ENCODE measurements at places on chromosomes 2 and 18.

DNA sequence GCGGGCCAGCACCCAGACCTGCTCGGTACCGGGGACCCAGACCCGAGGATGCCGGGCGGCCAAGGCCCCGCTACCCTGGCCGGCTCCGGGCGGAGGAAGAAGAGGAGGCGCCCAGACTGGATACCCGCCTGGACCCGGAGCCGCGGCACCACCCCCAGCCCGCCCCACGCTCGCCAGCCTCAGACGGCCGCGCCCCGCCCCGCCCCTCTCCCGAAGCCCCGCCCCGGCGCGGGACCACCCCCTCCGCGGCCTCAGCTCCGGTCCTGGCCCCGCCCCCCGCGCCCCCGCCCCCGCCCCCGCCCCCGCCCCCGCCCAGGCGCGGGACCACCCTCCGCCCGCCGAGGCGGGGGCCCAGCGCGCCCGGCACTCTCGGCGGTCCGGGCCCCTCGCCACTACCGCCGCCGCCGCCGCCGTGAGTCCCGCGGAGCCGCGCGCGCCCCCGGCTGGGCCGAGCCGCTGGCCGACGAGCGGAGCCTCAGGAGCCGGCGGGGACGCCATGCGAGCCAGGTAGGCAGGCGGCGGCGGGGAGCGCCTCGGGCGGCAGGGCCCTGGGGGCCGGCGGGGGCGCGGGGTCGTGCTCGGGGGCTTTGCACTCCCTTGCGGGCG is at the start of gene SH3BP4:
SH3BP4 (plus strand) TSS at position 354 of the 606 bp plus-strand sequence. CDS start 82,986 bp downstream, outside the sequence.
- no peak for DNase-seq

- DNase-seq, result no peak
These were observed 31.3 kb downstream of the PTPN2 start for GRCh38 chr18:12852566-12853315.

DNA sequence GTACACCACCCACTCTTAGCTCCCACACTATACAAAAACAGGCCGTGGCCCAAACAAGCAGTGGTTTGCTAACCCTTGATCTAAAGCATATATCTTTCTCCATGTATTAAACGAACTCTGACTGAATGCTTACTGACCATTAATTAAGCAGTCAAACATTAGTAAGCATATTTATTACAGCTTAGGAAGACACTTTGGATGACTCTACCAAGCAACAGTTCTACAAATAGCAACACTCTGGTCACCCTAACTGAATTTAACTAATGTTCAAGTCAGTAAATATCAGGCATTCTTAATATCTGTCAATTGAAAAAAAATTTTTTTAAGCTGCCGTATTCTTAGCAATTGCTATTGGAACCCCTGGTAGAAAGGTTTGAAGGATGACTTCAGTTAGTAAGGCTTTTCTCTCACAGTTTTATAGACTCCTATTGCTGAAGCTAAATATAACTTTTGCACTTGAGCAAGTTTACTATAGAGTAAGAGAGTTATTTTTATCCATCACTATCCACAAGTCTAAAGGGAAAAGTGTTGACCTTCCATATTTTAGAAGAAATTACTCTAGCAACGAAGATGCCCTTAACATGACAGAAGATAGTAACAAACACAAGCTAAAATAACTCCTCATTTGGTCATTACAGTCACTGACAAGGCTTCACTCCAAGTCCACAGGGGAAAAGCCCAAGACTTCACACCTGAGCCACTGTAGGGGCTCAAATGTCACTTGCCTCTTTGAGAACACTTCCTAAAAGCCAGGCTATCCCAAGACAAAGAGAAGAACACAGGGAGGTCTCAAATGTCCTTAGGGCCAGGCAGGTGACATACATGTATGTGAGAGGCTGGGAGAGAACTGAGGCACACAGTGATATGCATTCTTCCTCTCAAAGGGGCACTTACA is 74.4 kb downstream of the RTN4 start:
- no peak for DNase-seq

GRCh38 chr2:96888072-96889011 is 18.5 kb upstream of the SEMA4C start:
- DNase-seq, result no peak

GRCh38 chr18:31185186-31185950 is 22.7 kb upstream of the DSC1 start:
- DNase-seq, result no peak

GRCh38 chr2:233419602-233420391 is 65.5 kb downstream of the DGKD start:
- DNase-seq, result no peak

GRCh38 chr2:47946593-47946992 is 40.3 kb upstream of the FBXO11 start:
- DNase-seq, result no peak

DNA sequence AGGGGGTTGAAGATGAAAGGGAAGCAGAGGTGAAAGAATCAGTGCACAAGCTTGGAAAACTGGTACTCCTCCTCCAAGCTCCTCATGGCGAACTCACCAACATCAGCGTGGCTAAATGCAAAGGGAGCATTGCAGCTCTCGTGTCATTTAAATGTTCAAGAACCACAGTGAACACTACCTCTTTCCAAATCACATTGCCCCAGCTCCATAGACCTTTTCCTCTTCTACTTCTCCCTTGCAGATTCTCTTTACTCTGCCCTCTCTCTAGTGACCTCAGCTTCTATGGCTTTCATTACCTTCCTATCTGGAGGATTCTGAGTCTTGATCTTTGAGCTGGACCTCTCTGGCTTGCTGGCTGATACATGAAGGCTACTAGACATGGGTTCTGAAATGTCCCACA is 14.3 kb downstream of the EPB41L3 start:
- DNase-seq, result no peak

DNA sequence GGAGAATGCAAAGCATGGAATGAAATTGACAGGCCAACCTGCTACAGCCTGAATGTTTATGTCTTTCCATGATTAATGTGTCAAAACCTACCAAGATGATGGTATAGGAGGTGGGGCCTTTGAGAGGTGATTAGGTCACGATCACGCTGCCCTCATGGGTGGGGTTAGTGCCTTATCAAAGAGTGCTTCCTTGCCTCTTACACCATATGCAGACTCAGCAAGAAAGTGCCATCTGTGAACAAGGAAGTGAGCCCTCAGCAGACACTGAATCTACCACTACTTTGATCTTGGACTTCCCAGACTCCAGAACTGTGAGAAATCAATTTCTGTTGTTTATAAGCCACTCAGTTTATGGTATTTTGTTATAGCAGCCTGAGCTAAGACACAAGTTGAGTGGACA is 147.5 kb upstream of the BCL2L11 start:
- no peak for DNase-seq

GRCh38 chr18:52219102-52219501 is 120.9 kb upstream of the DCC start:
- no peak for DNase-seq

DNA sequence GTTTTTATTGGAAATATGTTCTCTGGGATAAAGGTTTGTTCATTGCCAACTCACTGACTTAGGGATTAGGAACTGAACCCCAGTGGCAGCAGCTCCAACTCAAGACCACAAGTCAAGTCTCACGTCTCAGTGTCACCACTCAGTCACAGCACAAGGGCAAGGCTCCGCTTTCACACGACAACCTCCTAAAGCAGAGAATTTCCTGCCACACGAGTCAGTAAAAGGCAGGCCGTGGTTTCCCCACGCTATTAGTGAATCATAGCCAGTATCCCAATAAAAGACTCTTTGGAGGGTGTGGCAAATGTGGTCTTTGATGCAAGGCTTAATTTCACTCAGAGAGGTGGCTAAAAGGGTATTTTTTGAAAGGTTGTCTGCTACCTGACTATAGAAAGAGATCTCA is 57.6 kb downstream of the PIEZO2 start:
- DNase-seq, result no peak

DNA sequence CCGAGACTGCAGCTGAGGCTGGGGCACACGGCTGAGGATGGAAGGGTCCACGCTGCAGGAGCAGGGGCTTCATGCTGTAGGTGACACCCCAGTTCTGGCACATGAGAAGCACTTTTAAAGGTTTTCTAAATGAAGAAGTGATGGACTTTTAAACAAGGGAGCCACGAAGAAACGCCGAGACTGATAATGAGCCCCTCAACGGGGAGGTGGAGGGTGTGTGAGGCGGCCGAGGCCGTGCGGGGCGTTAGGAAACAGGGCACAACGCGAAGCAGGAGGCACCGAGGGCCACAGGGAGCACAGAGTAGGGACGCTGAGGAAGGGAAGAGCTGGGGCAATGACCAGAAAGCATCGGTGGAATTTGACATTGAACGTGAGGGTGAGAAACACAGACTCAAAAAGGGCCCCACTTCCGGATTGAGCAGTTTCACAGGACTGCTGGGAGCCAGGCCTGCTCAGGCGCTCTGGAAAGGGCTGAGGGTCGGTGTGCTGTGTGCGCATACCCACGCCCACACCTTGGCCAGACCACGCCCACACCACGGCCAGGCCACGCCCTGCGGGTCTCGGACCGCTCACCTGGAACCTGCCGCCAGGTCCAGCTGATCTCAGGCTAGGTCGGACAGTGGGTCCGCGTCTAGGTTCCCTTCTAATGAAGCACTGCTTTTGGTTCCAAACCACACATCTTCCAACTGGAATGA is 115.7 kb downstream of the GYPC start:
- DNase-seq, result no peak

- DNase-seq, result no peak
These were observed 42.4 kb downstream of the CTIF start for GRCh38 chr18:48581206-48581605.

DNA sequence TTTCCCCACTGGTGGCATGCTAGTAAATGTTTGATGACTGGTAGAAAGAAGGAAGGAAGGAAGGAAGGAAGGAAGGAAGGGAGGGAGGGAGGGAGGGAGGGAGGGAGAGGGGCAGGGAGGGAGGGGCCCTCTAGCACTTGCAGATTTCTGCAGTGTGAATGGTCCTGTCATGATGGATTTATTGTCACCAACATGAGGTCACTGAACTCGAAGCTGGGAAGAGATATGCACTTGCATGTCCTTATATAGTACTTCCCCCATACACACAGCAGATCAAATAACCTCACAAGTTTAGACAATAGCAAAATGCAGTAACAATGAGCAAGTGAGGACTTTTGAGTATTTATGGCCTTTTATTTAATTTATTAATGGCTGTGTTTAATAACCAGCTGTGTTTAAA is 44.5 kb upstream of the CXCR4 start:
- no peak for DNase-seq

DNA sequence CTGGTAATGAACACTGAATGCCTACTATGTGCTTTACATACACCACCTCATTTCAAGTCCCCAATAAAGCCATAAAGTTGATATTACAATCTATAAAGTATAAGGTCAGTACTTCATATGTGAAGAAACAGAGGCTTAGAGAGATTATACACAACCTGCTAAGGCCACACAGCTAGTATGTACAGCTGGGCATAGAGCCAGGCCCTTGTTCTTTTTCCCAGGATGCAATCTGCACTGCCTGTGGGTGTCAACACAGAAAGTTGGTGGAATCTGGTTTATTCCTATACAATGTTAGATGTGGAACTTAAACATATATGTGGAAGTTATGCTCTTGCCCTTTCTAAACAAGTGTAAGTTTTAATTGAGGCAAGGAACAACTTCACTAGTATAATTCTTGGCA is 32.8 kb downstream of the INSIG2 start:
- no peak for DNase-seq

DNA sequence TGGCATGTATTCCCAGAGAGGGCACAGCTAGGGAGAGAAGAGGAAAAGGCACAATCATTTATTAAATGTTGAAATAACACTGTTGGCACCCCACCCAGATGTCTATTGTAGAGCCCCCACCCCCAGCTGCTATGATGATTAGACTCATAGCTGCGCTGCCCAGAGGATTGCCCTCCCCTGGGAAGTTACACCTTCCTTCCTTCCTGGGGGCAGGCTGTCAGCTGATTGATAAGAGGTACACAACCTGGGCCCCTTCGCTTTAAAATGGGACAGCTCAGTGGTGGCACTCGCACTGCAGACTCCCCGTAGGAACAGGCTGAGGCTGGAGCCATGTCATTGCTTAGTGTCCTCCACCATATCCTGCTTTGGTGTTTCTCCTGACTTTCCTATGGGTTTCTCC is 18.1 kb downstream of the TEX51 start:
- no peak for DNase-seq

DNA sequence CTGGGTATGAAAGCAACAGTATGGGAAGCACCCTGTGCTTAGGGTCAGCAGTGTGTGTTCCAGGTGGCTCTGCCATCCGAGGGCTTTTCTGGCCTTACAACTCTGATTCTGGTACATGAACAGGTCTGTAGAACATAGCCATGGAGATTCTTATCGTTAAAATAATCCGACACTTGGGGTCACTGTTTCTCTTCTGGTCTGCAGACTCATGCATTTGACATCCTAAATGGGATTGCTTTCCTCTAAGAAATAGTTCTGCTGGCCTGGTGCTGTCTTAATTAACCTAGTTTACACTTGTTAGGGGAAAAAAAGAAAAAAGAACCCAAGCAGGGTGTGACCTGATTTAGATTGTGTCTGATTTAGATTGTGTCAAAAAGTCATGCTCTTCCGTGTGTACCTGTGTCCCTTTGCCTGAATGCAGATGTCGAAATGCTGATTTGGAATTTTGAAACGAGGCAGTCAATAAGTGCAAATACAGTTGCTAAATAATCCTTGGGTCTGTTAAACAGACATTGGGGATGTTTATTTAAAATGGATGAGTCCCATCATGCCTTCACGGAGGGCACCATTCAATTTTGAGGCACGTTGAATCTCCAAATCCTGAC is 59.6 kb downstream of the TRPM8 start:
- no peak for DNase-seq

DNA sequence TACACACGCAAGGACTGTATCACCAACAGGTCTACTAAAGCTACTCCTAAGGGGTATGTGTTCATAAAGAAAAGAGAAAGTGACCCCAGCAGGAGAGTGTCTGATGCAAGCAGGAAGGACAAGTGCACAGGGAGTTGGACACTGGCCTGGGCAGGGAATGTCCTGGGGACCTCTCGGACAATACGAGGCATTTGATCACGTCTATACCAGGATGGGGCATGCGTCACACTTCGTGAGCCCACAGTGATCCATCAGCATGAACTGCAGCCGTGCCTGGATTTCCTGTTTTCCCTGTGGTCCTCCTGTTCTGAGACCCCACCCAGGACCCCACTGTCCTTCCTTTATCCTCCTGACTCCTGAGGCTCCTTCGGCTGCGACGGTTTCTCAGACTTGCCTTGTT is 113.9 kb downstream of the HDAC4 start:
- no peak for DNase-seq

DNA sequence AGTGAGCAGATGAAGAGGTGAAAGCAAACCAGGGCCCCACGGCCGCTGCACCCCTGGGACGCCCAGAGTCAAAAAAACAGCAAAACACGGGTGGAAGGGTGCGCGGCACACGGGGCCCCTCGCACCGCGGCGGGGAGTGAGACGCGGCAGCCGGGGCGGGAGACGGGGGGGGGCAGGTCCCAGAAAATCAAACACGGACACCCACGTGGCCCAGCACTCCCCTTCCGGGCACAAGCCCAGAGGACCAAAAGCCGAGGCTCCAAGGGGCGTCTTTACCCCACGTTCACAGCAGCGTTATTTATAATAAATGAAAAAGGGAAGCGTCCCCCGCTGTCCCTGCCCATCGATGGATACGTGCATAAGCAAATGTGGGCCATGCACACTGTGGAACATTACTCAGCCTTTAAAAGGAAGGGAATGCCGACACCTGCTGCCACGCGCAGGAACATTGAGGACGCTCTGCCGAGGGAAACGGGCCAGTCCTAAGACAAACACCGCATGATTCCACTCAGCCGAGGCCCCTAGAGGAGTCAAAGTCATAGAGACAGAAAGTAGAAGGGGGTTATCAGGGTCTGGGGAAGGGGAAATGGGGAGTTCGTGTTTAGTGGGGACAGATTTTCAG is 677 bp upstream of the COPS9 start:
- DNase-seq, result no peak

- no peak for DNase-seq
These were observed 339.0 kb downstream of the RAD51AP2 start for GRCh38 chr2:17179145-17179808.
